ENCODE measurements at places on chromosomes 7 and 10.

- DNase-seq: no peak
These were observed 14.6 kb downstream of the TWIST1 start for GRCh38 chr7:19102884-19103283.

DNA sequence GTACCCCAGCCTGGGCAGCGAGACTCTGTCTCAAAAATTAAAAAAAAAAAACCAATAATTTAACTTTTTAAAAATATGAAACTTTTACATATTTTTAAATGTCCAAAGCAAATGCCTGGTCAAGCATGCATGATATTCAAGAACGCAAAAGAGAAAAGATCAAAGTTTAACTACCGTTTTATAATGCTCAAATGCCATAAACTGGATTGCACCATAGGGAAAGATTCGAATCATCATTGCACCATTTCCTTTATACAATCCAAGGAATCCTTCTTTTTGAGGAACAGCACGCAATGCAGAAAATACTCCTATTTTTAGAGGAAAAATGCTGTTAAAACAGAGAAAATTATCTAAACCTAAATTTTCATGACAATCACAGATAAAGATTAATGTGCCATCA is 20.9 kb downstream of the SLC25A16 start:
- DNase-seq: no peak

DNA sequence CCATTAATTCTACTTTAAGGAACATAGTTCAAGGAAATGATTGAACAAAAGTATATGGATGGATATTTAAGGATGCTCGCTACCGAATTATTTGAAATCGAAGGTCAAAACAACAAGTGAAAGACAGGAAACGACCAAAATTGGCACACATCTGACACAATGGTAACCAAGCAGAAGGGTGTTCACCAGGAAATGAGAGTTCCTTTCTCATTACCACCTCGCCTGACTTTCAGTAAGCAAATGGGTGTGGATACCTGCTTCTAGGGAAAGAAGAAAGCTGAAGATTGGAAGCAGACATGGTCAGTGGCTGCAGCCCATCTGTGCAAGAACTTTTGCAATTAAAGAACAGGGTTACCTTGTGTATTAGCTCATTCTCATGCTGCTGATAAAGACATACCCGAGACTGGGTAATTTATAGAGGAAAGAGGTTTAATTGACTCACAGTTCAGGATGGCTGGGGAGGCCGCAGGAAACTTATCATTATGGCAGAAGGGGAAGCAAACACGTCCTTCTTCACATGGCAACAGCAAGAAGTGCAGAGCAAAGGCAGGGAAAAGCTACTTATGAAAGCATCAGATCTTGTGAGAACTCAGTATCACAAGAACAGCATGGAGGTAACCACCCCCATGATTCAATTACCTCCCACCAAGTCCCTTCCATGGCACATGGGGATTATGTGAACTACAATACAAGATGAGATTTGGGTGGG is 6.2 kb upstream of the TMEM273 start:
- DNase-seq: no peak

- DNase-seq: peak; percentile 82
These were observed 33.2 kb downstream of the DOCK4 start for GRCh38 chr7:112172870-112173567.

GRCh38 chr7:46852795-46853194 is 729.1 kb downstream of the TNS3 start:
- DNase-seq: no peak

DNA sequence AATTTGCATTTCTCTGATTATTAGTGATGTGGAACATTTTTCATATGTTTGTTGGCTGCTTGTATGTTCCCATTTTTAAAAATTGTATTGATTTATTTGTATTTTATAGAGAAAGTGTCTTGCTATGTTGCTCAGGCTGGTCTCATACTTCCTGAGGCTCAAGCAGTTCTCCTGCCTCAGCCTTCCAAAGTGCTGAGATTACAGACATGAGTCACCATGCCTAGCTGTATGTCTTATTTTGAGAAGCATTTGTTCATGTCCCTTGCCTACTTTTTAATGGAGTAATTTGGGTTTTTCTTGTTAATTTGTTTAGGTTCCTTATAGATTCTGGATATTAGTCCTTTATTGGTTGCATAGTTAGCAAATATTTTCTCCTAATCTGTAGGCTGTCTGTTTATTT is 214.2 kb upstream of the KAT6B start:
- DNase-seq: no peak

DNA sequence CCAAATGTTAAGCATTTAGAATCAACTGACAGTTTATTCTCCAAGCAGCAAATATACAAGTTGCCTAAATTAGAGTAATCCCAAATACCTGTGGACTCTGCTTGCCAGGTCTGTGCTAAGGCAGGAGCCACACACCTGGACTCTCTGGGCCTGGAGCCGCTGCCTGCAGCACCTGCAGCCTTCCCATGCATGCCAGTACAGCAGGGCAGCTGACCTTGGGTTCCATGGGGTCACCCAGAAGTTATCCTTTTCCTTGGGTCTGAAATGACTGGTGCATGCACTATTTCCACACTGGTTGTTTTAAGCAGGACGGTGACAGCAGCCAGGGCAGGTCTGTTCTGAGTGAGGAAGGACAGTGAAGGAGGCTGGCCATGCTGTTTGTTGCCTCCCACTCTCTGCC is 573.2 kb downstream of the GLRX3 start:
- DNase-seq: no peak

- no peak for DNase-seq
These were observed 108.1 kb downstream of the CFTR start for GRCh38 chr7:117587931-117588330.

DNA sequence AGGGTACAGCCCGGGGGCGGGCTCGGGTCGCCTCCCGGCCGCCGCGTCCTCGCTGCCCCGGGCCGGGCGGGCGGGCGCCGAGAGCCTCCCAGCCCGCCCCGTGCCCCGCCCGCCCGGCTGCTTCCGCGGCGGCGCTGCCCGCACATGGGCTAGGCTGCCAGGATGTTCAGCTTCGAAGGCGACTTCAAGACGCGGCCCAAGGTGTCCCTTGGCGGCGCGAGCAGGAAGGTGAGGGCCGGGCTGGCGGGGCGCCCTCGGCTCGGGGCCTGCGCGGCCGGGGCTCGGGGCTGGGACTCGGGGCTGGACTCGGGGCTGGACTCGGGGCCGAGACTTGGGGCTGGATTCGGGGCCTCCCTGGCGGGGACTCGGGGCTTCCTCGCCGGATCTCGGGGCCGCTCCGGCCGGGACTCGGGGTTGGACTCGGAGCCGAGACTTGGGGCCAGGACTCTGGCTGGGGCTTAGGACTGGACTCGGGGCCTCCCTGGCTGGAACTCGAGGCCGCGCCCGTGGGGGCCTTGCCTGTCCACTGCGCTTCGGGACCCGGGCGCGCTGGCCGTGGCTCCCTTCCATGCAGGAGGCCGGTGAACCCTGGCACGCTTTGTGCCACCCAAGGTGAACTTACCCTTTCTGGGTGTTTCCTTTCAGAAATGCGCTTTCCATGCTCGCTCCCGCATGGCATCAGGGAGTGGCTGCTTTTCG is 534 bp downstream of the UBE3C start:
- no peak for DNase-seq

DNA sequence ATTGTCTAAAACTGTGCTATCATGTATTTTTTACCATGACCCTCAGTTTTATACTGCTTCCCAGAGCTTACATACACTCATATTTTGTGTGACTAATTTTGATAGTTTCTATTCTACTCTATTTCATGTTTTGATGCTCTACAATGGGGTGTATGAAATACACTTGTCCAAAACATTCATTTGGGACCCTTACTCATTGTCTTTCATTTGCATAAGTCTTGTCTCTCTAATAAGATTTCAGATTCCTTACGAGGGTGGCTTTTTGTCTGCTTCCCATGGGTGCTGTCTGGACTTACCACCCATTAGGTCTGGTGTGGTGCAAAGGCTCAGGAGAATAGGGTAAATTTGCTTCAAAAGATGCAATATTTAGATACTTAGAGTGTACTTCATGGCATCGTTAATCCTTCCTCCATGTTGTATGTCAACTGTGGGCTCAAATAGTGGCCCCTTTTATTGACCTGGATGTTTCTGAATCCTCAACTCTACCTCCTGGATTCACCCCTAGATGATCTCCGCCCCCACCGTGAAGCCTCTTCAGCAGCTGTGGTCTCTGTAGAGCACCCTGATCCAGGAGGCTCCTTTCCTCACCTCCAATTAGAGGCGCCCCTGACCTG is 3.6 kb upstream of the GIMAP5 start:
- no peak for DNase-seq

- DNase-seq: no peak
These were observed 199.2 kb upstream of the MAGI2 start for GRCh38 chr7:79652619-79653018.

- no peak for DNase-seq
These were observed 170.1 kb downstream of the ARHGAP12 start for GRCh38 chr10:31758495-31758894.

DNA sequence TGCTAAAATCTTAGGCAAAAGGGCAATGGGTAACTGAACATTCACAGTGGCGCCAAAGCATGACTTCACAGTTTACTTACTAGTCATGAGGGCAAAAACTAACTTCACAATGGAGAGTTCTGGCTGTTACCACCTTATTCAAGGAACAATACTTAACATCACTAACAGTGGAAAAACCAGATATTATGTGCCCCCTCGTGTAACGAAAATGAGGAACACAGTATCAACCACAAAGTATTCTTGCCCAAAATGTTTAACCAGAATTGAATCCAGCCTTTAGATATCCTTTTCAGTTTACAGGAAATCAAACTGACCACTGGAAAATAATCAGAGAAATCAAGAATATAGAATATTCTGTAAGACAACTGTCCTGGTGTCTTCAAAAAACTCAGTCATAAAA is 9.5 kb downstream of the C7orf25 start:
- no peak for DNase-seq

DNA sequence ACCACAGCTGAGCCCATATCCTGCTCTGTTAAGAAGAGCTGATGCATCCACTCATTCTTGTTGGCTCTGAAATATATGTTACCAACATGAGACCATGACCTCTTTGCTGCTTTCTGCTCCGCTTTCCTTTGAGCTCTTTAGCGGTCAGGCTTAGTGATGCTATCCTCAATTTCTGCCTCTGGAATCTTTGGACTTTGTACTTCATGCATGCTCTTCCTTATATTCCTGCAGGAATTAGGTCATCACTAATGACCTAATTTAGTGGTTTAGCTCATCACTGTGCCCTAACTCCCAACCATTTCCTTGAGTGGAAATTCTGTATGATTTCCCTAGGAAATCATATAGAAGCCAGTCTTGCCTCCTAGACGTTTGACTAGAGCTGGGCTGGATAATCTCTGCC is 119.5 kb downstream of the AOAH start:
- peak; percentile 12 for DNase-seq

DNA sequence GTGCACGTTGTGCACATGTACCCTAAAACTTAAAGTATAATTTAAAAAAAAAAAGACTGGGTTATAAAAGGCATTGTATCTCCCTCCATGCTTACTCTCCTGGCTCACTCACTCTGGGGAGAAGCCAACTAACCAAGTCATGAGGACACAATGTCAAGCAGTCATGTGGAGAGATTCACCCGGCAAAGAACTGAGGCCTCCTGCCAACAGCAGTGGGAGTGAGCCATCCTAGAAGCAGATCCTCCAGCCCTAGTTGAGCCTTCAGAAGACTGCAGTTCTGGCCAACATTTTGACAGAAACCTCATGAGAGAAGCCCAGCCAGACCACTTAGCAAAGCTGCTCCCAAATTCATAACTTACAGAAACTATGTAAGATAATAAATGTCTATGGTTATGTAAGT is 521.7 kb upstream of the FZD8 start:
- no peak for DNase-seq

DNA sequence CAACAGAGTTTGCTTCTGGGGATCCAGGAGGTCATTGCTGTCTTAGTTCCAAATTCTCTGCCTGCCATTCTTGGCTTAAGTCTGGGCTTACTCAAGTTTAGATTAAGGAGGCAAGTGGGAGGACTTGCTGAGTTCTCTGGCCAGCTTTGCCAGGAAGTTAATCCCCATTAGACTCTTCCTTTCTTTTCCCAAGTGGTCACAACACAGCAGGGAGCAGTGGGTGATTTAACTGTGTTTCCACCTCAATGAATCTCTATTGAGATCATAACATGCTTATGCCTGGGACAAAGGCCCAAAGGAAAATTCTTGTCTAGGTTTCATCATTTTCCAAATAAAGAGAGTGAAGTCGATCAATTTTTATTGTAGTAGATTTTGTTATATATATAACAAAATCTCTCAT is 1159.6 kb downstream of the SORCS3 start:
- no peak for DNase-seq

GRCh38 chr7:140000666-140001268 is 62.0 kb downstream of the PARP12 start:
- no peak for DNase-seq

DNA sequence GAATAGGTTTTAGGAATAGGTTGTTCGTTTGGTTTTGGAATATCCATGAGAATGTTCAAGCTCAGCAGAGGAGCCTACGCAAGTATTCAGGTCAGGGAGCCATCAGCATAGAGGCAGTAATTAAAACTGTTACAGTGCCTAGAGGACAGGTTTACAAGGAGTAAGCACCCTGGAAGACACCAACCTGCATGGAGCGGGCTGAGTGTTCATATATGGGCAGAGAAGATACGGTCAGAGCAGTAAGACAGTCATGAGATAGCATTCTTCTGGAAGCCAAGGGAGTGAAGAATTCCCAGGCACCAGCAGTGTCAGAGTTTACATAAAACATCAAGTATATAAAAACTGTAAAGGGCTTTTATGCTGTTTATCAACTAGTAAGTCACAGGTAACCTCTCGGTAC is 96.5 kb downstream of the LRRC4 start:
- DNase-seq: no peak

- DNase-seq: peak; percentile 21
These were observed 361.8 kb downstream of the IPMK start for GRCh38 chr10:57905861-57906260.

DNA sequence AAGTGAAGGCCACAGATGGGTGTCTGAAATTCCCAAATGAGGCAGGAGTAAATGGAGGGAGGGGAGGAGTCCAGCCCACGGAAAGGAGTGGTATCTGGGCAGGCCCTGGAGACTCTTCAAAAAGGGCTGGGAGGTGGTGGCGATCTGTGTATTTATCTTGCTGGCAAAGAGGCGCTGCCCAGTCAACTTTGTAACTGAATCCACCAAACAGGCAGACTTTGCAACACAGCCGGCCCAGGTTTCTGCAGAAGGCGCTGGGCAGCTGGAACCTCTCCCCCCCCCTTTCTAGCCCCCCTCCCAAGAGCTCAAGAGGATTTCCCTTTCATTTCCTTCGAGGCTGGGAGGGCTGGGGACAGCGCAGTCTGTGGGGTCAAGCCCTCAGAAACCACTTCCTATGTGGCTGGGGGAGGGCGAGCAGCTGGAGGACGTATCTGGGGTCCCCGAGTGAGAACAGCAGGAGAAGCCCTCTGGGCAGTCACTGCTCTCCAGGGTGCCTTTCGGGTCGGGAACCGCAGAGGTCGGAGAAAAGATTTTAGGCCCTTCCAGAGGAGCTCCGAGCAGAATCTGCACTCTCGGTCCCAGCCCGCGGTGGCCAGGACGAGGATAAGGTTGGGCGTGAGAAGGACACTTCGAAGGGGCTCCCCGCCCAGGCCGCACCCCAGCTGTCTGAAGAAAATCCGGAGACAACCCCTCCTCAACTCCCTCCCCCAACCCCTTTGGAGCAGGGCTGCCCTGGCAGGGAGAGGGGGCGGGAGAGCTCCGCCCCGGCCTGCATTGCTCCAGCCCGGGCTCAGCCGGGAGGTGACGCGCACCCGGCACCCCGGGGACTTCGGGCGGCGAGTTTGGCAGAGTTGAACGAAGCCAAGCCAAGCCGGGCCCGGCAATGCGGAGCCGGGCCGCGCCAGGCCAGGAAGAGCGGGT is 965 bp downstream of the ZCCHC24 start:
- peak; percentile 75 for DNase-seq

Data from myocyte (in vitro differentiated cells).